Left hindlimb (tissue), 1 donor: ENCODE measurements at places on chromosomes 1 and 21.

DNA sequence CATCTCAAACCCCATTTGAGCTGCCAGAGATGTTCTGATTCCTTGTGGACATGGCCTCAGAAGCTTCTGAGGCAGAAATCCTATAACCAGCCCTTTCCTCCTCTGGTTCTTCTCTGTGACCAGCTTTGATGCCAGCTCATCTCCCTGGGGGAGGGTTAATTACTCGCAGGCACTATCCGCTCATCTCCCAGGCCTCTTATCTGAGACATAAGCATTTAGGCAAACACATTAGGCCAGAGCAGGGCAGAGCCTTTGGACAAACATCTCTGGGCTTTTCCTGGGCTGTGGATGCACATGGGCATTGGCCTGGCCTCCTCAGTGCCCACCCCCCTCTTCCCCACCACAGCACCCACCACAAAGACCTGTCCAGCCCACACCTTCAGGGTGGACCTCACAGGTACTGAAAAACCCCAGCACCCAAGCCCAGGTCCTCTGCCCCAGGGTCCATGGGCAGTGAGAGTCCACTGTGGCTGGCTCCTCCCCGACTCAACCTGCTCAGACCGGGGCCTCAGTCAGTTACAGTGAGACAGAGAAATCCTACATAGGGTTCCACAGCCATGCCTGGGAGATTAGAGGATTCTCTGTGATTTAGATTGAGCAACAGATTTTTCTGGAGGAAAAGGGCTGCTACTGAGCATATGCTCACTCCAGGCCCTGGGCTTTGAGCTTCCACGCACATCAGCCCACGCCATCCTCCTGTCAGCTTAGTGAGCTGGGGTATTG lies 26.9 kb downstream of the IGSF21 start:
- DNase-seq, result no peak

GRCh38 chr1:197559244-197559643 lies 216.0 kb downstream of the DENND1B start:
- no peak for DNase-seq

DNA sequence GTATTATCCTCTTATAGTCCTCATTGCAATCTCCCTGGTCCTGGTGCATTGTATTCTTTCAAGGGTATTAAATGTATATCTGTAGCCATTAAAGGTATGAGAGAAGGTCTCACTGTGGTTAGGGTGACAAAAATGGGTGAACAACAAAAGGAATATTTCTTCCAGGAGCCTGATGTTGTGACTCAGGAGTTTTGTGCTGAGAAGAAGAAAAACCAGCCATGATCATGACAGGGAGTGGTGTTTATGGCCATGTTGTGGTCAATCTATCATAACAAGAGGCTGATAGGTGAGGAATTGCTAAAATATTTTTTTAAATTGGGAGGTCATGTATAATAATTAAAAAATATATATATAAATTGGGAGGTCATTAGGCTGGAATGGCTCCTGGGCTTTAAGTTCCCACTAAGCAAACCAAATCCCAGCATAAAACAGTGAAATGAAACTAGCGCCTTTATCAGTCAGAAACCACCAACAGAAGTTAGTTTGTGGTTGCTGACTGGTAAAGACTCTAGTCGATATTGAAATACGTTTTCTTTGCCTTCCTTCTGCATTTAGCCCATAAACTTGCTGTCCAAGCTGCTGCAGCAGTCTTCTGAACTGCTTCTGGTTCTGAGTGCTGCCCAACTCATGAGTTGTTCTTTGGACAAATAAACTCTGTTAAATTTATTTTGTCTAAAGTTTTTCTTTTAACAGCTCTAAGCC lies 60.3 kb downstream of the TBX19 start:
- no peak for DNase-seq

DNA sequence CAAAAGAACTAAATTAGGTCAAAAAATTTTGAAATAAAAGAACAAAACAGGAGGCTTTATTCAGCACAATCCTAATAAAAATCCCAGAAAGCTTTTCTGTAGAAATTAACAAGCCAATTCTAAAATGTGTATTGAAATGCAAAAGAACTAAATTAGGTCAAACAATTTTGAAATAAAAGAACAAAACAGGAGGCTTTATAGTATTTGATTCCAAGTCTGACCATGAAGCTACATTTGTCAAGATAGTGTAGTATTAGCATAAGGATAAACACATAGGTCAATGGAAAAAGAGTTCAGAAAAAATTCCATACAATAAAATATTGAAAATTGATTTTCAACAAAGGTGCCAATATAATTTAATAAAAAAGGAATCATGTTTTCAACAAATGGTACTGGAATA lies 10.8 kb downstream of the LRRC40 start:
- DNase-seq, result no peak

- DNase-seq, result no peak
Measured at GRCh38 chr1:2625311-2625710, 7.5 kb downstream of the MMEL1 start.

DNA sequence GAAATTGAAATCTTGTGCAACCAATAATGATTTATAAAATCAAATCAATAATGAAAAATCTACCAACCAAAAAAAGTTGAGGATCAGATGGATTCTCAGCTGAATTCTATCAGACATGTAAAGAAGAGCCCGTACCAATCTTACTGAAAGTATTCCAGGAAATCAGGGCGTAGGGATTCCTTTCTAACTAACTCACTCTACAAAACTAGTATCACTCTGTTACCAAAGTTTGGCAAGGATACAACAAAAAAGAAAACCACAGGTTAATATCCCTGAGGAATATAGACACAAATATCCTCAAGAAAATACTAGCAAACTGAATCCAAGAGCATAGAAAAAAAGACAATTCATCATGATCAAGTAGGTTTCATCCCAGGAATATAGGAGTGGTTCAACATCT lies 52.8 kb upstream of the ADGRL4 start:
- no peak for DNase-seq

DNA sequence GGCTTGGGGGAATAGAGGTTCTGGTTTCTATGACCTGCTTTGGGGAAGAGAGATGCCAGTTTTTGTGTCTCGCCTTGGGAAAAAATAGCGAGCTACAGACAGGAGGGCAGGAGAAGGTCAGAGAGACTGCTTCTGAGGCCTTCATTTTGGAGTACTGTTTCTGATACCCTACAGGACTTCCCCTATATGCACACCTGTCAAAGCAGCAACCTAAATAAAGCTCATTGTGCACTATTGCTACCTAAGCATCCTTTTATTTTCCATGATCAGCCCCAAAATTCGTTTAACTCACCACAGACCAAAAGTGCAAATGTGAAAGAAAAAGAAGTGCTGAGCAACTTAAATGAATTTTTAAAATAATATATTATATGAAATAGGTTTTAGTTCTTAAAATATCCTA lies 145.6 kb upstream of the CHRM3 start:
- no peak for DNase-seq
